ENCODE measurements at places on chromosomes 11 and 22.

DNA sequence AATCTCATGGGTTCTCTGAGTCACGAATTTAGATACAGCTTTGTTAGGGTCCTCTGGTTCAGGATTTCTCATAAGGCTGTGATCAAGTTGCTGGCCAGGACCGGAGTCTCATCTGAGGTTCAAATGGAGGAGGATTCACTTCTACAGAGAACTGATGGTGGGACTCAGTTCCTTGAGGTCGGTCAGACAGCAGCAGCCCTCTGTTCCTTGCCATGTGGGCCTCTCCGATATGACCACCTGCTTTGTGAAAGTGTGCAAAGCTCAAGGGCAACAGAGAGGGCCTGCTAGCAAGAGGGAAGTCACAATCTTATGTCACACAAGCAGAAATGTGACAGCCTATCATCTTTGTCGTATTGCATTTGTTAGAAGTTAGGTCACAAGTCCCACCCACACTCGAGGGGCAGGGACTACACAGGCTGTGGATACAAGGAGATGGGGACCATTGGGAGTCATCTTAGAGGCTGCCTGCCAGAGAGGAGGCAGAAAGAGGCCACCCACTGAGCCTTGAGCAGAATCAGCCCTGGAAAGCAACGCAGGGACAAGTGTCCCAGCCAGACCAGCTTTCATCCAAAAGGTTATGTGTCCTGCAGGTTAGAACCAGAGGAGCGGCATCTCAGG is 34.5 kb downstream of the RPUSD4 start:
- DNase-seq, result no peak

GRCh38 chr11:79508461-79508860 is 67.6 kb upstream of the TENM4 start:
- DNase-seq, result no peak

DNA sequence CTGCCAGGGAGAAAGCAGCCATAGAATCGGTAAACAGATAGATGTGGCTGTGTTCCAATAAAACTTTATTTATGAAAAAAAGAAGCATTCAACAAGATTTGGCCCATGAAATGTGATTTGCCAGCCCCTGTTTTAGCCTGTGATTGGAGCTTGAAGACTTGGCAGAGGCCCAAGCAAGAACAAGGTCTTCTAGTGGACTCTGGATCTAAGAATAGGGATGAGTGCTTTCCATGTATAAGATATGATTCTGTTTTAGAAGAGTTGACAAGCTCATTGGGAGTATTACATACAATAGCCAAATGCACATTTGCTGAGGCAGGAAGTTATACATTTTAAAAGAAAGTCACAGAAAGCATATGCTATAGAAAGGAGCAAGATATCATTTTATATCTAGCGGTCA is 175.6 kb upstream of the LUZP2 start:
- no peak for DNase-seq

- DNase-seq, result no peak
Measured at GRCh38 chr22:24578355-24579257, 14.3 kb downstream of the LRRC75B start.

DNA sequence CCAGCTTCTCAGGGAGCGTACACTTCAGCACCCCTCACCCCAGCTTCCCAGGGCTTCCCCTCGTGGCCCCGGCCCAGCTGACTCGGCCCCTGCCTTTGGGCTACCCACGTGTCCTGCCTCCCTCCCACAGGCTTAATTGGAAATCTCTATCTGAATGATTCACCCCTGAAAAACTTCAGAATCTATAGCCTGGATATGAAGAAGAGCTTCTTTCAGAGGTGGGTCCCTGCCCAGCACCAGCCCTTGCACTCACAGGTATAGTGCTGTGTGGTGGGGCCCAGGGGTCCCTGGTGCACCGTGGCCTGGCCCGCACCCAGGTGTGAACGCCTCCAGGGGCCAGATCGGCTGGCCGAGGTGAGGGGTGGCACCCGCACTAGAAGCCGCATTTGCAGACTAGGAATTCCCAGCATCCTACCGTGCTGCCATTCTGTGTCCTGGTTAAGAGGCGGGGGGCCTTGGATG is 38.4 kb downstream of the B3GAT1 start:
- DNase-seq, result no peak

GRCh38 chr11:46120346-46121300 is 631 bp downstream of the PHF21A start:
- peak; percentile 73 for DNase-seq

DNA sequence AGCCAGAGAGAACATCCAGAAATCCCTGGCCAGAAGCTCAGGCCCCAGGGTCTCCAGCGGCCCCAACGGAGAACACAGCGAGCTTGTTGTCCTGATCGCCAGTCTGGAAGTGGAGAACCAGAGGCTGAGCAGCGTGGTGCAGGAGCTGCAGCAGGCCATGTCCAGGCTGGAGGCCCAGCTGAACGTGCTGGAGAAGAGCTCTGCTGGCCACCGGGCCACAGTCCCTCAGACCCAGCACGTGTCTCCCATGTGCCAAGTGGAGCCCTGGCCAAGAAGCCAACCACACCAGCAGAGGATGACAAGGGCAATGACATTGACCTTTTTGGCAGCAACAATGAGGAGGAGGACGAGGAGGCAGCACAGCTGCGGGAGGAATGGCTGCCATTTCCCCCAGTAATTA is 20.6 kb upstream of the SCGB1D1 start:
- no peak for DNase-seq

- DNase-seq, result no peak
Measured at GRCh38 chr11:104338186-104338585, 174.2 kb upstream of the PDGFD start.

DNA sequence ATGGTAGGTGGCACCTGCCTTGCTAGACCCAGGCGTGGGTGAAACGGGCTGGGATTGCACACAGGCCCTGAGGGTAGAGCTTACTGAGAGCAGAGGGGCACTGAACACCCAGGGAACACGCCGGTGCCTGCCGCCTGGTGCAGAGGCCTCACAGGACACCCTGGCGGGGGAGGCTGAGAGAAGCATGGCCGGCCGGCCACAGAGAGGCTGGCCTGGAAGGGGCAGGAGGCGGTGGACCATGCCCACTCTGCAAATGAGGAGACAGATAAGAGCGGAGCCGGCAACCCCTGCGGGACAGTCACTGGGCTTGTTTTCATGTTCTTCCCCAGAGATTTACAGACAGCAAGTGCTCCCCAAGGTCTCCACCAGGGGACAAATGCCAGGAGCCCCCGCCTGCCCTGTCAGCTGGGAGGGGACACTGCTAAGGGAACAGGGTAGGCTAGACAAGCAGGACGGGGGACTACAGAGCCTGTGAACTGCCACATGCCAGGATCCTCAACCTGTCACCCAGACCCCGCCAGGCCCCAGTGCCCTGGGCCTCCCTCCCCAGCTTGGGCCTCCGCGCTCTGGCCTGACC is 38.5 kb upstream of the TCF20 start:
- peak; percentile 79 for DNase-seq

DNA sequence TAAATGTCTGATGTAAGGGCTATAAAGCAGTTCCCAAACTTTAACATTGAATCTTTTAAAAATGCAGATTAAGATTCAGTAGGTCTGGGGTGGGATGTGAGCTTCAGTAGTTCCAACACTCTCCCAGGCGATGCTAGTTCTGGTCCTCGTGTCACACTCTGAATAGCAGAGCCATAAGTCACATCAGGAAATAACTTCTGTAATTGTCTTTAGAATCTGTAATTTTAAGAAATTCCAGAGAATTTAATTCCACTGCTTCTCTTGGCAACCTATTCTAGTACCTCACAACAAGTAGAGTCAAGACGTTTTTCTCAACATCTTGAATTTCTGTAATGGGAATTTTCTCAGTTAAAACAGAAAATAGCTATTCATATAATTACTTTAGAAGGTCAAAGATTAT is 223.1 kb downstream of the TMEM135 start:
- no peak for DNase-seq

DNA sequence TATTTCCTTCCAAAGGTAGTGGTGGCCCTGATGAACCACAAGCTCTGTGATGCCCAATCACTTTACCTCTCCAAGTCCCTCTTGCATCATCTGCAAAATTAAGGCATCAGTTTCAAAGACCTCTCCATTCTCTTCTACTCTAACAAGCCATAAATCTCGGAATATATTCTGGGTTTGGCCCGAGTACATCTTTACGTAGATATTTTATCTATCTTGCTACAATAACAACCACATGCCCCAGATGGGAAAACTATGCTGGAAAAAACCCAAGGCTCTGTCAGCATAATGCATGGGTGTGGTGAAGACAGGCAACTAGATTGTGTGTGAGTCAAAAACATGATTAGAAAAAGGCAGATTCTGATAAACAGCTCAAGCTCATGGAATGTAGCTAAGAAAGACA is 228.2 kb upstream of the BLID start:
- DNase-seq, result peak; percentile 10

DNA sequence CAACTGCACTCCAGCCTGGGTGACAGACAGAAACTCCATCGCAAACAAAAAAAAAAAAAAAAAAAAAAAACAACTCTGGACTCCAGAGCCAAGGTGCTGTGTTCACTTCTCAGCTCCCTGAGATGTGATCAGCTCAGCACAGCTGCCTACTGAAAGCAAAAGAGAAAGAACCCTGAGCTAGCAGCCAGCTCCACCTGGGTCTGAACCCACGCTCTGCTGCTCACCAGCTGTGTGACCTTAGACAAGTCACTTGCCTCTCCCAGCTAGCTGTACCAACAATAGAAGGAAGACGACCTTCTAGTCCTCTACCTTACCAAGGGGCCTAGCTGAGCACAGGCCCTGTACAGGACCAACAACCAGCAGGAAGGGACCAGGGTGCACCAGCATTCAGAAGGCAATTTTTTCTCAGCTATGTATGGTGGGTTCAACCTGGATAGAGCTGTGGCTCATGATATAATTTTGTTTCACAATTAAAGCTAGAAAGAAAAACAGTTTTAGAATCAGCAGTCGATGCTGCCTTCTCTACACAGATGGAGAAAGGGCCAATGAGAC is 3.8 kb downstream of the DGCR2 start:
- no peak for DNase-seq

DNA sequence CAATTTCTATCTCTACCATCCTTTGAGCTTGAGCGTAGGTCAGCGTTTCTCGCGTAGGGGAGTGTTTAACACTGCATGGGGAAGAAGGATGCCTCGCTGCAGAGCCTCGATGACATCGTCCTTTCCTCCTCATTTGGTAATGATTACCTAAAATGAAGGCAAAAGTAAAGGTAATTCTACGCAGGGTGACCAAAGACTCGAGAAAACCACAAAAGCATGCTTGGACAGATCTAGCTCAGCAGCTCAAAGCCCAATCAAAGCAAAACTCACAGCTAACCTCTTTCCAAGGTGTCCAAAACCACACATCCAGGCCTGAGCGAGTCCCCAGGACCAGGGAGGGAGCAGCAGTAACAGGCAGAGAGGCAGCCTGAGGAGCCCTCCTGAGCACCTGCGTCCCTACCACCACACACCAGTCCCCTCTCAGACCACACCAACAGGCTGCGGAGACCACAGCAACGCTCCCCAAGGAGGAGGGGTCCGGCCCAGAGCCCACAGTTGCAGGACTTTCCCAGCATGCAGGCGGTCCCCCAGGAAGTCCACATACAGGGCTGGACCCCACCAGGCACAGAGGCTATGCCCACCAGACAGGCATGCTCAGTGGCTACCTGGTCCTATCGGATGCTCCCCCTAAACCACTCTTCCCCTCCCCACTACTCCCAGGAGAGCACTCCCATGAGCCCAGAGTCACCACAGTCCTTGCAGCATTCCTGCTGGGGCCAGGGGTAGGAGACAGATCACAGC is 3.3 kb downstream of the BRD1 start:
- no peak for DNase-seq

GRCh38 chr11:69114362-69114761 is 41.4 kb upstream of the SMIM38 start:
- no peak for DNase-seq

GRCh38 chr22:29480512-29481264 is 670 bp downstream of the NEFH start:
- peak; percentile 96 for DNase-seq

DNA sequence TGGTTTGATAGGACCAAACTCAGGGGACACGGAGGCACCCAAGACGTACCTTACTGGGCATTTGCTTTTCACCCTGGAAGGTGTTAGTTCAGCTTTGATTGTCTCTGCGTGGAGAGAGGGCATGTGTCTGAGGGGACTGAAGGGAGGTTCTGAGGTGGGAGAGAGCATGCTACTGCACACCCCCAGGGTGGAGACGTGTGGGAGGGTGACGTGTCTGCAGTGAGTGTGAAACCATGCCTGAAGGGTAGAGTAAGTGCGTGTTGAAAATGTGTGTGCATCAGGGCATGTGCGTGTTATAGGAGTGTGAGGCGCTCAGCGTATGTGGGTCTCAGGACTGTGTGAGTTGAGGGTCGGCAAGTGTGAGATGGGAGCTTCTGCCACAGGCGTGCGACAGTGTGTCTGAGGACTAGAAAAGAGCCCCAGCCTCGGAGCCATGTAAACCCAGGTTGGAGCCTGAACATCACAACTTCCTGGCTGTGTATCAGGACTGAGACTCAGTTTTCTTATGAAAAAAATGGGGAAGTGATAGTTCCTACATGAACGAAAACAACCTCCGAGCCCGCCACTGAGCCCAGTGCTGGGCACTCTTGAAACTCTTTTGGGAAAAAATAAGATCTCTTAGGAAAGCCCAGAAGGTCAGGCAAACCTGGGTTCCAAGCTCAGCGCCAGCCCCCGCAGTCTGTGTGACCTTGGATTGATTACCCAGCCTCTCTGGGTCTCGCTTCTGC is 11.8 kb upstream of the KCNJ11 start:
- DNase-seq, result no peak

DNA sequence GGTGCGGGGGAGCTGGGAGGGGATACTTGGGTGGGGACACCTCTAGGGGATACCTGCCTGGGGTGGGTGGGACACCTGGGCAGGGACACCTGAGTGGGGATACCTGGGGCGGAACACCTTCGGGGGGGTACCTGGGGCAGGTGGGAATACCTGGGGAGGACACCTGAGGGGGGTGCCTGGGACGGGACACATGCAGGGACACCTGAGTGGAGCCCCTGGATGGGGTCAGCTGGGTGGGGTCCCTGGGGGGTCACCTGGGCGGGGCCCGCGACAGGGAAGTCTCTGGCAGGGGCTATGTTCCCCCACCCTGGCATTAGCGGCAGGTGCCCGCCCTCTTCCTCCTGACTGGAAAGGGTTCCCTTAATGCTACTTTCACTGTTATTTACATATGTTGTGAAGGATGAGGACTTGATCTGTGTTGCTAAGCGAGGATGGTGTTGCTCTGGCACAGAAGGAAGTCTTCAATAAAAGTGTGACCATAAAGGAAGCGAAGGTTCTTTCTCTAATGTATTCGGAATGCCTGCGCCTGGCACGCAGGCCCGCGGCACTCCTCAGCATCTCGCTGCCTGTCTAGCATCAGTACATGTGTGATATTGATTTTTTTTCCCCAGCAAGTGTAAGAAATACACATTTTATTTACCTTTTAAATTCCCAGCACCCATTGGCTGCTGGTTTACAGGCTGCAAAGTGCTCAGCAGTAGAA is 801.7 kb downstream of the BRD1 start:
- DNase-seq, result no peak

All from SK-N-SH (cell line).